ENCODE measurements at places on chromosomes 6 and 20.
A peak's percentile ranks its signal among the peaks of the same experiment; 100 is the strongest.

- no peak for DNase-seq
These were observed 108.9 kb upstream of the DST start for GRCh38 chr6:56751604-56752003.

DNA sequence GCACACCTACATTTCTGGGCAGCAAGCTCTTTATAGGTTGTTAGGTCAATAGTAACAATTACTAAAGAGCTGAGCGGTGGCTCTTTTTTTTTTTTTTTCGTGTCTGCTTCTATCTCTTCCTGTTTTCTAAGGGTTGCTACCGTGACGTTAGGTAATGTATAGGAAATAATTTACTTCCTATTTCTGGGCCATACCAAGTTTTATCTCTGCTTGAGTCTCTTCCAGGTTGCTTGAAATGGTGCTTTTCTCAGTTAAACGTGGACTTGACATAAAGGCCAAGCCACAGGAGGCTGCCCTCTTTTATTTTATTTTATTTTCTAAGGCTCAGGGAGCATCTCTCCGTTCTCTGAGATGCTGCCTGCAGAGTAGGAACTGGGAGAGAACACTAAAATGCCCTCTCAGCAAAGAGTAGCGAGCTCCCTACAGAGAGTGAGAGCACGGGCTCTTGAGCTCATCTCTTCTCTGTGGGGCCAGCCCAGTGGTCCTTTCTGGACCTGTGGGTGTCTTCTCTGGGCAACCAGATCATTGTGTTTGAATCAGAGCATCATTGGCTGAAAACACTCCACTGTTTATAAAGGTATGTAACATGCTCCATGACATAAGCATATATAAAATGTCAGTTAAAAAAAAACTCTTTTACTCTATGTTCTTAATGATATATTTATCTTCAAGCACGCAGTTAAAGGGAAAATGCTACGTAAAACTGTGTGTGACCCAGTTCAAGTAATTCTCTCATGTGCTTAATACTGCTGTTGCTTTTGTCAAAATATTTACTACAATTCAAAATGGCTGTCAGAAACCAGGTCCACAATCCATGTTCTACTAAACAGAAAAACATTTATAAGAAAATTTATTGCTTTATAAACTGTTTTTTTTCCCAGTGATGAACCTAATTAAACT, at the start of gene ZNF831:
ZNF831 (plus strand) TSS at position 191 of the 900 bp plus-strand sequence. CDS start 27,199 bp downstream, outside the sequence.
- peak; percentile 79 for DNase-seq

- DNase-seq, result no peak
These were observed 42.2 kb downstream of the SIRPA start for GRCh38 chr20:1937316-1937976.

DNA sequence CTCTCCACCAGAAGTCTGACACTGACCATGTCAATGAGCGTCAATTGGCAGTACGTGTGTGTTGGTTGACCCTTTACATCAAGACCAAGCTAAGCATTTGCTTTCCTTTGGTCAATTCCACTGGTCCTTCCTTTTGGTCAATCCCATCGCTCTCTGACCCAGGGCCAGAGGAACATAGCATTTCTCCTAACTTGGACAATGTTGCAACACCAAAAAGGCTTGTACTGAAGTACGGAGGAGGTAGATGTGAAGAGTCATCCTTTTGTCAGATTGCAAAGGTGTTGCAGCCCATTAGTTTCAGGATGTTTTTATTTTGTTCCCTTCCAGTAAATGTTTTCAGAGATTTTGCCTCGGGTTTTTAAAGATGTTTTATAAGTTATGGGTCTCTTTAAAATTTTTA, 24.6 kb downstream of the EDN1 start:
- no peak for DNase-seq

DNA sequence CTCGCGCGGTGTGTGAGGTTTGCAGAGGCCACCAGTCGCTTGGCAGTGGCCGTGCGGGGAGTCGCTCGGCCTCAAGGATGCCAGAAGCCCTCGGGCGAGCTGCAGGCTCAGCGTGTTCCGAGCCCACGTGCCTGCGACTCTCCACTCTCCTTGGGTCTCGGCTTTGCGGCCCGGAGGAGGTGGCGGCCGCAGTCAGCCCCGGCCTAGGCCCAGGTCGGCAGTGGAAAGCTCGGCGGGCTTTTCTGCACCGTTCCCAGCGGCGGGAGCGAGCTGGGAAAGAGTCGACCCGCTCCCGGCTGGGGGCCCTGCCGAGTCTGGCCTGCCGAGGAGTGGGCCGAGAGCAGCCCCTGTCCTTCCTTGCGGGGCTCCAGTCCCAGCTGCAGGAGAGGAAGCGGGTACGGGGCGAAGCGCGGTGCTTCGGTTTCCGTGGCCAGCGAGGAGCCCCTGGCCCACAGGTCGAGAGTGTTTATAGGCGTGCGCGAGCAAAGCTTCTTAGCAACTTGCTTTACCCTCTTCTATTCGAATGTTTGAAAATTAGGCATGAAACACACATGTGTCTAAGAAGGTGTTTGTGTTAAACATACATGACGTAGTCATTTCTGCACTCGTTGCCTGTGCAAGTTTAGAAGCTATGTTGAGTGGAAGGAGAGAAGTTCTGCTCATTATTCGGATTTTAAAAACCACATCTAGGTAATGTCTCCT, 5.6 kb downstream of the FOXC1 start:
- DNase-seq, result no peak

DNA sequence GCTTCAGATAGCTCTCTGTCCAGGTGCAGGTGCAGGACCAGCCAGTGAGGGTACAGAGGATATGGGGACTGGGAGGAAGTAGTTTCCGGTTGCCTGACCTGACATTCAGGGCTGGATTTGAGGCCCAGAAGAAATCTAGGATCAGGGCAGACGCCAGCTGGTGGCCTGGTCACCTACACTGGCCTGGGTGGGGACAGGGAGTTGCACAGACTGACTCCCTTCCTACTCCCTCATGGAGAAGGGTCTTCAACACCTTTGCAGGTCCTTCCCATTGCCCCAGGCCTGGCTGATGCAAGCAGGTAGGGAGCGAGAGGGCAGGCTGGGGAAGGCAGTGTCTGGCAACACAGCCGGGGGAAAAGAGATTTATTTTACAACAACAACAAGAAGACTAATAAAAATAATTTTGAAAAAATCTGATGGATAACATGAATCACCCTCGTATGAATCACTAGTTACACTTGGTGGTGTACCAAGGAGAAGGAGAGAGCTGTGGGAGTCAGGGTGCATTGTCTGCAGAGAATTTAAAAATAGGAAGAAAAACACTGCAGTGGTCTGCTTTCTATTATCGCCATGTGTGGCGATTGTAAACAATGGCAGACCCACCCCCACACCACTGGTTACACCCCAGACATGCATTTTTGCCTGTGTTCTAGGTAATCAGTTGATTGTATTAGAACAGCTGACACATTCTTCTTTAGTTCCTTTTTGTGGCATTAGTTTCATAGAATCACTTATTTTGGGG, 62.3 kb upstream of the SNX9 start:
- no peak for DNase-seq

GRCh38 chr20:23165307-23165750, 79.2 kb upstream of the CD93 start:
- no peak for DNase-seq

DNA sequence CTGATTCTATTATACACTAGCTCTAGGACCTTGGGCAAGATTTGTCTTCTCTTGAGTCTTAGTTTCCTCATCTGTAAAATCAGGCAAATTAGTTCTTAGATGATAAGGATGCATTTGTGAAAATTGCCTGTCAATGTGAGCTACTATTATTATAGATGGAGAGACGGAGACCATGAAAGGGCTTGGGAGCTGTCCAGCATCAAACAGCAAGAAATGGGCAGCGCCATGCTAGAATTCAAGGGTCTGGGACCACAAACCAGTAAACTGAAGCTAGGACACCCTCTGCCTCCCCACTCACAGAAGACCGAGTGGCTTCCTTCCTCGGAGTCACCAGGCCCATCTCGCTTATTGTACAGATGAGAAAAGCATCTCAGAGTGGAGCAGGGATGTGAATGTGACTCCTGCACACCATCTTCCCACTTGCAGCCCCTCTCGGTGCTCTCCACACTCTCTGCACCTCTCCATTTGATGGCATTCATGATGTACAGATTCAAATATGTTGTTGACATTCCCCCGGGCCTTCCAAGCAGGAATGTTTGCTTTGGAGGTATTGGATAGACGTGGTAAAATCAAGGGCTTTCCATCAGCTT, 24.1 kb upstream of the BPIFA3 start:
- no peak for DNase-seq

DNA sequence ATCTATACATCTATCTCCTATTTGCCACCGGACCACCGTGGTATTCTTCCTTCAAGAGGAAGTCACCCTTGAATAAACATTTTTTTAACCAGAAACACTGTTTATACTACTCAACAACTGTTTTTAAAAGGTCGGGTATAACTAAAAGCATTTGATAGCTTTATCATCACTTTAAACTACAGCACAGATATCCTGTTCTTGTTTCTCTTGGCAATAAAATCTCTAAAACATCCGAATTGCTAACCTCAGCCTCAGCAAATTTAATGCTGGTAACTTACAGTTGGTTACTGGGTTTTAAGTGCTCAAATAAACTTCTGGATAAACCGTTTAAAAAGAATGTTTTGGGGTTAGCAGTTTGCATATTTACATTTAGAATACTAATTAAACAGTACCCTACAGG, 20.4 kb downstream of the ZUP1 start:
- no peak for DNase-seq

DNA sequence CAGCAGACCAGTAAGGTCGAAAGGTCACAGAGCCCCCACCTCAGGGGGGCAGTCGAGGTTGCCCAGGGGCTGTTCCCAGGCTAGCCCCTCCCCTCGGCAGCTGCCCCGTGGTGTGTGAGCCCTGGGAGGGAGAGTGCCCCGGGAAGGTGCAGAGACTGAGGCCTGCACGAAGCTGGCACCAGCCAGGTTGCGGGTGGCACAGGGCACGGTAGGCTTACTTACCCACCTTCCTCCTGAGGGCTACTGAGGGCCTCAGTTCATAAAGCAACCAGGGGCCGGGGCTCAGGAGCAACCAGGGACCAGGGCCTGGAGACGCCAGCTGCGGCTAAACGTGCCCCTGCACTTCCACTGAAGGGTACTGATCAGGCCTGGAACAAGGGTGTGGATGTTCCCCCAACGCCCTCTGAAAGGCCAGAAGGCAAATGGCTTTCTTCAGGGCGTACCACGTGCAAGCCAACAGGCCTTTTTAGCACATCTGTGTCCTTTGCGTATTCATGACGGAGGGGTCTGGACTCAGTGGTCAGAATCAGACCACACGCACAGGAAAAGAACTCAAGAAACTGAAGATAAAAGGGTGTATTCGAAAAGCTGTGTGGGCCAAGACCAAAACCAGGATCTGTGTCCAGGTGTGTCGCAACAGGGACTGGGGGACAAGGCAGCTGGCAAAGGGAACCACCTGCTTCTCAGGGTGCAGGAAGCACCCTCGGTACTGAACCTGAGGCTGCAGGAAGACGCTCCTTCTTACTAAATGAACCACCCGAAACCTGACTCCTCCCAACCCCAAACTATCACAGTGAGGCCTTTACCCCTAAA, 24.5 kb upstream of the TCFL5 start:
- DNase-seq, result no peak

DNA sequence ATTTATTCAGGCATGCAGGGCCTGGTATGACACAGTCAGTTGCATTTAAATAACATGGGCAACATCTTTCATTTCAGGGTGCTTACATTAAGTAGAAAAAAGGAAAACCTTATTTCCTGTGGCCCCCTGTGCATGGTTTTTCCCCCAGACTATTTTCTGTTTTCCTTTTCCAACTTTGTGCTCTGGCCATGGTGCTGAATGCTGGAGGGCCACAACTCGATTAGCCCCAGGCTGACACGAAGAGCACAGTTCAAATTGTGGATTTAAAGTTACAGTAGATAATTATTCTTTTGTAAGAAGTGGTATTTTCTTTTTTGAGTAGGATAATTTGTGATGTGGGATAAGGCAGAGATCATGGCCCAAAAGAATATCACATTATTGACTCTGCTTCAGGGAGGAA, 332.0 kb downstream of the HAO1 start:
- DNase-seq, result no peak

- DNase-seq, result no peak
These were observed 4.6 kb downstream of the DACT2 start for GRCh38 chr6:168314948-168315347.

DNA sequence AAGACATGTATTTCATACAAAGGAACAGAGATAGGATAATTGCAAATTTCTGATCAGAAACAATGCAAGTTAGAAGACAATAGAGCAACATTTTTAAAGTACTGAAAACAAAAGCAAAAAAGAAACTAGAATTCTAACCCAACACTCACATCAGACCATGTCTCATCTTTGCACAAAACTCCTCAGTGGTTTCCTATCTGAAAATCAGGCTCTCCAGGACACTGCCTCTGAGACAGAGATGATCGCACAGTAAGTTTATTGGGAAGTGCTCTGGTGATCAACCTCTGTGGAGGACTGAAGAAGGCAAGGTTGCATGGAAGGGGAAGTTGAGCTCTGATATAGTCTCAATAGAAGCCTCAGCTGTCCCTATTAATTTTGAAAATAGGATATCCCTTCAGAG, 2.3 kb upstream of the TTBK1 start:
- no peak for DNase-seq

- DNase-seq, result no peak
These were observed 8.8 kb downstream of the ASIP start for GRCh38 chr20:34250005-34250404.

- DNase-seq, result no peak
These were observed 58.6 kb upstream of the DACT2 start for GRCh38 chr6:168377856-168378832.

DNA sequence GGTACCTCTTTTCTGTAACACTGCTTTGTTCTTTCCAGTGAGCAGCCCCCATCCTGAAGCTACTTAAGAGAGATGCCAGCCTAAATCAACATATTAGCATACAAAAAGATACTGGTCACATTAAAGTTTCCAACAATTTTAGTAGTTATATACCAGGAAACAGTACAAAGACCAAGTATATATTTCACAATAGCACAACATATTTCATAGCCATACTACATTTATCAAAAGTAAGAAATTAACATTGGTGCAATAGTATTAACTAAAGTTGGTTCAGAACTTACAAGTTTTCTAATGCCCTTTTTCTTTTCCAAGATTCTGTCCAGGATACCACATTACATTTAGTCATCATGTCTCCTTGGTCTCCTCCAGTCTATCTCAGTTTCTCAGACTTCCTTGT, 641.0 kb upstream of the GJE1 start:
- DNase-seq, result no peak

DNA sequence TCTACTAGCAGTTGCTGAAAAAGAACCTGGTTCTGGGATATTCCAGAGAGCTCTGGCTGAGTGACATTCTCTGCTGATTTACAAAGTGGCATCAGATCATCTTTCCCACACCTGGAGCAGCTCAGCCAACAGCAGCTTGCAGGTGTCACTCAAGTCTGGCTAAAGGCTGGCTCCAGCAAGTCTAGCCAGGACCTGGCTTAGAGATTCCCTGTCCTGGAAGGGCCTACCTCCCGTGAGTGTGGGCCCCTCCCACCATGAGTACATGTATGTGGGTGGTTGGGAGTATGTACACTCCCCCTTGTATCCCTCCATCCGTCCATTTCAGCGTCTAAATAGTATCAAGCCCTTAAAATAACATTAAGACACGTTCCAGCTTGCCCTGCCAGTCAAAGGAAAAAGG, 539.3 kb upstream of the ID4 start:
- DNase-seq, result no peak
